SJSA1 (cell line): ENCODE measurements at places on chromosomes 6 and 20. TPM values are rescaled to one million over a fixed set of nuclear protein-coding genes. Genes with fewer than 3 reads are reported as not detected.

GRCh38 chr6:156545931-156546330 is 231.2 kb upstream of the ARID1B start:
- DNase-seq = no peak

DNA sequence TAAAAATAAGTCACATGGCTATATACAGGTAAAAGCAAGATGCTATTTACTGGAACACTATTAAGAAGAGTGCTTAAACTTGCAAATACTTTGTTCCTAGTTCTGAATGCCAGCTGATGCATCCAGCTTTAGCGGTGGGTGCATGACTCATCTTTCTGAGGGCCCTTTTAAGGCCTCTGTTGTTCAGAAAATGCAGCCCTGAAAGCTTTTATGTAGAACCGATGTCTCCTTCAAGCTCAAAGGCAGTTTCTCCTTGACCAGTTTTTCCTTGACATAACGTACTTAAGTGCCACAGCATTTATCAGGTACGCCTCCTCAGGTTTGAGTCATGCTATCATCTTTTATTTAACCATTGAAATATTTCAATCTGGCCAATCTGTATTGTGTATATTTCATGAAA is 82.8 kb downstream of the MLIP start:
- no peak for DNase-seq

GRCh38 chr20:4084721-4085120 is 69.4 kb upstream of the RNF24 start:
- DNase-seq = no peak

DNA sequence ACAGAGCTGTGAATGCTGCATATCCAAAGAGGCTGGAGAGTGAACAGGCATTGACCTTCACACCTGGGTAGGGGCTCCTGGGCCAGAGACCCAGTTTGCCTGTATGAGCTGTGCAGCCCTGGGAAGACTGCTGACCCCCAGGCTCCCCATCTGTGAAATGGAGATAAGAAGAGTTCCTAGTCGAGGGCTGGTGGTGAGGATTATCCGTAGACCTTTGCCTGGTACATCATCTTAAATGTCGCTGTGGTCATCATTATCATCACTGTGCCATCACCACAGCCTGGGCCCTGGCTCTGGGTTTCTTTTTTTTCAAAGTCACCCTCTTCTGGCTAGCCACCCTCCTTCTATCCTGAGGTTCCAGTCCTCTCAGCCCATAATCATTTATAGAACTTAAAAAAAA is 12.0 kb downstream of the AGPAT4 start:
- no peak for DNase-seq

Gene FAM83C
- total RNA-seq = not detected in 2 replicates

Gene IP6K3
- total RNA-seq = 5.2 and 5.3 TPM in 2 replicates

DNA sequence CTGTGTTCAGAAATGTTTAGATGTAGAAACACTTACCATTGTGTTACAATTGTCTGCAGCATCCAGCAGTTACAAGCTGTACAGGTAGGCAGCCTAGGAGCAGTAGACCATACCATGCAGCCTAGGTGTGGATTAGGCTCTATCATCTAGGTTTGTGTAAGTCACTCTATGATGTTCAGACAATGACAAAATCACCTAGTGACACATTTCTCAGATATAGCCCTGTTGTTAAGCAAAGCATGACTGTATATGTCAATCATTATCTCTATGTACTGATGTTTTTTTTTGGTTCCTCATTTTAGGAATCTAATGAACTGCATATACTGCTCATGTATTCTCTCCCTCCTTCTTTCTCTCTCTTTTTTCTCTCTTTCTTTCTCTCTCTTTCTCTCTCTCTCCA is 22.2 kb downstream of the CST8 start:
- no peak for DNase-seq

Gene CCM2L
- not detected in 2 replicates for total RNA-seq

GRCh38 chr6:12275107-12275506 is 15.1 kb upstream of the EDN1 start:
- no peak for DNase-seq

Gene ENPP5
- 0.94 and 2.8 TPM in 2 replicates for total RNA-seq

- DNase-seq = no peak
Measured at GRCh38 chr6:13307508-13307995, 20.8 kb downstream of the TBC1D7 start.

Gene MATN4
- total RNA-seq = 0.50 TPM in 1 of 2 replicates, not detected in the other

Gene NMBR
- total RNA-seq = not detected in 2 replicates

- DNase-seq = no peak
Measured at GRCh38 chr6:118122801-118123200, 215.7 kb downstream of the SLC35F1 start.
